ENCODE measurements at places on chromosomes 7 and 10. TPM values are rescaled to one million over a fixed set of nuclear protein-coding genes. Genes with fewer than 3 reads are reported as not detected.

ARHGEF35 gene
- total RNA-seq = 1.4 TPM

DNA sequence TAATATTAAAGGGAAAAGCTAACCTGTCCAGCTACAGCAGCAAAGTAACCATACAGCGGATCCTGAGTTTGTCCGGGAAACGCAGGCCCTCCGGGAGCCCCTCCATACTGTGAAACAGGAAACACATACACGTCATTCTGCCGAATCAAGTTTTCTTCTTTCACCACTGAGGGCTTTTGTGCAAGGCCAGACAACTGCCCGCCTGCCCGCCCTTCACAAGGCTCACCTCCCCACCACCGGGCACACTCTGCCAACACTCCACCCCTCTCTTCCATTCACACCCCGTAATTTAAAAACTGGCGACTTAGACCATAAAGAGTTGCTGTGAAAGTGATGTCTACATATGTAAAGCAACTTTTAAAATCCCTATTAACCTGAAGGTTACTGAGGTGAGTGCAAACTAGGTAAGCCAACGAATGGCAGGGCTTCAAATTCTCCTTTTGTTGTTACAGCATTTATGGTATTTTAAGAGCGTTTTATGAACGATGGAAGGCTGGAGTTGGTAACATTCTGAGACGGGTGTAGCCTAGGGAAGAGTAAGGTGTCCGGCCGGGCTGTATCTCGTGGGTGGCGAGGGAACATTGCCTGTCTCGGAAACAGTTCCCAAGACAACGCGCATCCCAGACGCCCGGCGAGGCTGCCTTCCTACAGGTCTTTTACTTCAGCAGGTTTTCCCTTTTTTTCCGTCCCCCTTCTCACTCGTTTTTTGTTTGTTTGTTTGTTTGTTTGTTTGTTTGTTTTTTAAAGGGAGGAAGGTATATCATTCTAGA lies 817 bp downstream of the SRI start:
- peak; percentile 23 for ATAC-seq

DNA sequence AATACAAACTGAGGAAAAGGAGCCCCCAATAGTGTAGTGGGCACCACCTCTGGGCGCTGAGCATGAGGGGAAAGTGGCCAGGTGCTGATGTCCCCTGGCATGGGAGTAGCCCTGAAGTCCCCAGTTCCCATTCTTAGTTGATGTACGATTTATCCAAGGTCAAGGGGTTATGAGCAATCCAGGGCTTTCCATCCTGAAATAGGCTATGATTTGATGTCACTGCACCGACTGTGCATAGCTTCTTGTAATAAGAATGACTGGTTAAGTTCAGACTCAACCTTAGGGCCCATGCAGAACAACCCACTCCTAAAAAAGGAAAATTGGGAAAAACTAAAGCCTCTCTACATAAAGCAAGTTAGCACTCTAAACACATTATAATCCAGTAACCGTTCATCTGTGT lies 4.4 kb downstream of the FRAT1 start:
- ATAC-seq = no peak

DNA sequence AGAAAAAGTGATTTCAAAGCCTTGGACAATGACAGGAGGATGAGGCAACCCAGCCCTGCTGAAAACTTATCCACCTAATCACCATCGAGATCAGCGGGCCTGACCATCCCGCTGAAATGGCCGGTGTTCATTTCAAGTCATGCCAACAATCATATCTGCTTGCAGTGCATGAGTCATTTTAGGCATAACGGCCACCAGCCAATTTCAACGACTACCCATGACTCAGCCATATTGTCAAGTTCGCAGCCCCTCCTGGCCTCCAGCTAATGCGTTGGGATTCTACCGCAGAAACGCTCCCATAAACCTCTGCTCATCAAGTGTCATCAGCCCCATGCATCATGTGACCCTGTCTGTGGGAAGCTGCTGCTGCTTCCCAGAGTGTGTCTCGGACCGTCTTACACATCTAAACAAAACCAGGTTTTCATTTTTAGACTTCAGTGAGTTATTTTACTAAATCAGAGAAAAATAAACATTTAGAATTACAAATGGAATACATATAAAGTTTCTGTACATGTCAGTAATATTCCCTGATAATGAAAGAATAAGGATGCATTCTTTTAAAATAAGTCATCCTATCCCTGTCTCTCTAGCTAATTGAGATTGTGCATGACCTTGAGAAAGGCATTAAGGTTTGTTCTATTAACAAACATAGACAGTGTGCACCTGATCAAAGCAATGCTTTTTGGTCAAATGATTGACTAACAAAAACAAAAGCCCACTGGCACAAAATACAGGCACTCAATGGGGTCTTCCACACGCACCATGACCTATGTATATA lies 188.9 kb downstream of the ADAM12 start:
- no peak for ATAC-seq

GNAI1 gene
- total RNA-seq = 113 TPM

GNAT3 gene
- not detected for total RNA-seq

GRCh38 chr7:39534599-39534998 lies 31.6 kb upstream of the YAE1 start:
- ATAC-seq = no peak

- no peak for ATAC-seq
These were observed 73.3 kb upstream of the NANOS1 start for GRCh38 chr10:118955951-118956801.

DNA sequence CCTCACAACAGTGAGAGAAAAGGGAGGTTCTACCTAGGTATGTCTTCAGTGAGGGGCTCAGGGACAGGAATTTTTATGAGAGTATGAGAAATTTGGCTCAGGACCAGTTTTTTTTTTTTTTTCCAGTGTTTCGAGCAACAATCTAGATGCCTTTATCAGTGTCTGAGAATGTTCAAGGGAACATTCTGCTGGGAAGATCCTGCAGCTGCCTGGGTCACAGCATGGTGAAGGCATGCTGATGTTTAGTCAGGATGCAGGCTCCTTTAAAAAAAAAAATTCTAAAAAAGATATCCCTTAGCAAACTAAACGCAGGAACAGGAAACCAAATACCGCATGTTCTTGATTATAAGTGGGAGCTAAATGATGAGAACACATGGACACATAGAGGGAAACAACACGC lies 31.0 kb downstream of the SBDS start:
- no peak for ATAC-seq

- no peak for ATAC-seq
These were observed 99.6 kb downstream of the CARD11 start for GRCh38 chr7:2943851-2944601.

- no peak for ATAC-seq
These were observed 11.9 kb downstream of the SFXN4 start for GRCh38 chr10:119153661-119154060.

MYO3A gene
- 0.67 TPM for total RNA-seq

- no peak for ATAC-seq
These were observed 243.6 kb downstream of the TWIST1 start for GRCh38 chr7:18873734-18874336.
